Peyer's patch (tissue), 4 donors: ENCODE measurements at places on chromosomes 5 and 9. TPM values are rescaled to one million over a fixed set of nuclear protein-coding genes. Genes with fewer than 3 reads are reported as not detected.

PTGES gene
- 5.4 TPM for total RNA-seq

SH3GL2 gene
- total RNA-seq: not detected

PCDHB1 gene
- total RNA-seq: not detected

CENPH gene
- 4.2 TPM for total RNA-seq

OTP gene
- not detected for total RNA-seq

UNC5A gene
- not detected for total RNA-seq

TSSK1B gene
- total RNA-seq: not detected

WWC1 gene
- total RNA-seq: 53.8 TPM

PCDHB12 gene
- 0.95 TPM for total RNA-seq

PLPP7 gene
- 1.6 TPM for total RNA-seq

RHOBTB3 gene
- 40.1 TPM for total RNA-seq

KCNIP1 gene
- not detected for total RNA-seq

FOXD4L4 gene
- 0.67 TPM for total RNA-seq

RGMB gene
- total RNA-seq: 55.0 TPM

PCDHB7 gene
- 0.53 TPM for total RNA-seq

SARDH gene
- 0.47 TPM for total RNA-seq

SH3RF2 gene
- 75.8 TPM for total RNA-seq

SPARC gene
- 177 TPM for total RNA-seq

CTNND2 gene
- 0.47 TPM for total RNA-seq

IL7R gene
- total RNA-seq: 66.2 TPM

COL23A1 gene
- total RNA-seq: 5.8 TPM

BAAT gene
- not detected for total RNA-seq

TMEM38B gene
- total RNA-seq: 13.3 TPM

NSG2 gene
- total RNA-seq: 0.94 TPM

PAX5 gene
- 3.6 TPM for total RNA-seq

BARX1 gene
- not detected for total RNA-seq

DAB2IP gene
- total RNA-seq: 55.2 TPM

GZMA gene
- total RNA-seq: 7.2 TPM

OBP2B gene
- not detected for total RNA-seq

HARS1 gene
- 55.3 TPM for total RNA-seq

QRFP gene
- not detected for total RNA-seq

MAN1B1 gene
- 50.9 TPM for total RNA-seq

RAI14 gene
- total RNA-seq: 182 TPM

PCDHA2 gene
- not detected for total RNA-seq

TPM2 gene
- 41.2 TPM for total RNA-seq

ZBTB5 gene
- total RNA-seq: 15.1 TPM

FBN2 gene
- 1.2 TPM for total RNA-seq

BNC2 gene
- total RNA-seq: 3.9 TPM

GABRA1 gene
- not detected for total RNA-seq

PCDHGC4 gene
- total RNA-seq: 11.3 TPM

LHX3 gene
- total RNA-seq: not detected

DIRAS2 gene
- 1.1 TPM for total RNA-seq

ZNF366 gene
- total RNA-seq: 1.7 TPM

PDE6A gene
- total RNA-seq: not detected

MRPS27 gene
- total RNA-seq: 23.9 TPM

INSYN2B gene
- total RNA-seq: not detected

DELE1 gene
- total RNA-seq: 144 TPM
